Neural crest cell (in vitro differentiated cells): ENCODE measurements at places on chromosomes 12 and 14.

DNA sequence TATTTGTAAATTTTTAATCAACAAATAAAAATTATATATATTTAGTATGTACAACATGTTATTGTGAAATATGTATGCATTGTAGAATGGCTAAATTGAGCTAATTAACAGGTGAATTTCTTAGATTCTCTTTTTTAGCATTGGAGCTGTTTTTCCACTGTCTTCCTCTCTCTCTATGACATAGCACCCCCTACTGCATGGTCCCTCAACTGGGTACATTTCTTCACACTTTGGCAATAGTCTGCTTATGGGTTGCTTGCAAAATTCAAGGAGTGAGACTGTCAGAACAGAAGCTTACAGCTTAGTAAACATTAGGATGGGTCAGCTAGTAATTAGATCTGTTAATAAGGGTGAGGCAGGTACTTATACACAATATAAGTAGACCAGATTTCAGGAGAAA, 658.5 kb upstream of the MGAT4C start:
- DNase-seq = peak; percentile 3

DNA sequence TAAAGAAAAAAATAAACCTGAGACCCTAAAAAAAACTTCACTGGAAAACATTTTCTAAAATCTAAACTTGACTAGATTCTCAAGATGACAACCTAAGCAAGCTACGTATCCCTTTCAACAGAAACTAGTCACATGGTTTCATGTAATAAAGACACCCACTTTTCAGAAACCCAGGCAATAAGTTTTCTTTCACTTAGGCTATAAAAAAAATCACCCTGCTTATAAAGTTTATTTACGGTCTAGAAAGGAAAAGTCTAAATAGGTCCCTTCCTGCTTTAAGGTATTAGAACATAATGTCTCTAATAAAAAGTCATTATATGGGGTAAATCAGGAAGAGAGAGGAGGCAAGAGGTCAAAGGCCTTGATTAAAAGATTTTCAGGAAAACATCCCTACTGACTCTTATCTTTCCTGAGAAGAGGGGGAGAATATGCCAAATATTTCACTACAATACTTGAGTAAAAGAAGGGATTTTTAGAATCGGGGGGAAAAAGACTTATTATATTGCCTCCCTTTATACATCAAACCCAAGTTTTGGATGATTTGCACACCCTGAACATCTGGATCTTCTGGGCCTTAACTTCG, 9.5 kb downstream of the CLIP1 start:
- DNase-seq = no peak

- DNase-seq = no peak
Observed at GRCh38 chr12:128801879-128802391, 21.8 kb downstream of the SLC15A4 start.

DNA sequence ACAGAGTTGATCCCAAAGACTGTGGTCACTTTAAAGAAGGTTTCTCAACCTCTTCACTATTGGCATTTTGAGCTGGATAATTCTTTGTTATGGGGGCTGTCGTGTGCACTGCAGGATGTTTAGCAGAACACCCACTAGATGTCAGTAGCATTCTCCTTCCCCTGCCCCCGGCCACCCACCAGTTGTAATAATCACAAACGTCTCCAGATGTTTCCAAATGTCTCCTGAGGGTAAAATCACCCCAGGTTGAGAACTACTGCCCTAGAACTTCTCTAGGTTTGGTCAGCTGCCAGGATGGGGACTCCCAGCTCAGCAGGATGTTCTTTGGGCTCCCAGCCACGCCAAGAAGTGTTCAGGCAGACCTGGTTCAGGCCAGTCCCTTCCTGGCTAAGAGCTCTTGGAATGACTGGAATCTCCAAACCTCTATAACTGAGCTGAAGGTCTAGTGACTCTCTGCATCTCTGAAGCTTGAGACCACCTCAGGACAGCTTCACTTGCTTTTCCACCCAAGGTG, 12.5 kb upstream of the AJUBA start:
- DNase-seq = no peak

GRCh38 chr14:104148433-104149277, 10.3 kb downstream of the KIF26A start:
- DNase-seq = no peak
